ENCODE measurements at places on chromosomes 3 and 15.

GRCh38 chr3:25548836-25549235, 115.9 kb downstream of the TOP2B start:
- DNase-seq: peak; percentile 28

DNA sequence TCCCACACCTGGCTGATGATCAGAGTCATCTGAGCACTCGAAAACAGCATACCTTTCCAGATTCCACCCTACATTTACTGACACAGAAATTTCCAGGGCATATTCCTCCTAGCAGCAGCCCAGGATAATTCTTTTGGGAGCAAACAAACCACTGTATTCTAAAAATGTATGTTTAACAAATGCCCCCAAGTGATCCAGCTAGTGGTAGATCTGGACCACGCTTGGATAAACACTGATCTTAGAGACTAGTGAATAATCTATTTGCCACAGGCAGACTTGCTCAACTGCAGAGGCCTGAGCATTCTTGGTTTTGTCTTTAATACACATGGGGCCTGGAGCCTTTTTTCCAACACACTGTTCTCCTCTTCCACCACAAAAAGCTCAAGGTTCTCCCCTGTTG, 89.6 kb downstream of the TM4SF4 start:
- peak; percentile 82 for DNase-seq

DNA sequence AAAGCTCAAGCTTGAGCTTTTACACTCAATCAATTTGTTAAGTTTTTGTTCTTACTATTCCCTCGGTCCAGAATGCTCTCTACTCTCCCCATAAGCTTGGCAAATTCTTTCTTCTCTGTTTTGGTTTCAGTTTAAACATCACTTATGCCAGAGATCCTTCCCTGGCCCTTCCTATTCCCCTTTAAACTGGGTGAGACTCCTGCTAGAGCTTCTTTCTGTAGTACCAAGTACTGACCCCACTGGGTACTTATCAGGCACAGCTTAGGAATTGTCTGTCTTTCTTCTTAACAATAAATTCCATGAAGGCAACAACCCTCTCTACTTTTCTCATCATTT, 76.7 kb upstream of the PHLDB2 start:
- no peak for DNase-seq

GRCh38 chr15:100373120-100373896, 31.5 kb upstream of the ADAMTS17 start:
- no peak for DNase-seq

DNA sequence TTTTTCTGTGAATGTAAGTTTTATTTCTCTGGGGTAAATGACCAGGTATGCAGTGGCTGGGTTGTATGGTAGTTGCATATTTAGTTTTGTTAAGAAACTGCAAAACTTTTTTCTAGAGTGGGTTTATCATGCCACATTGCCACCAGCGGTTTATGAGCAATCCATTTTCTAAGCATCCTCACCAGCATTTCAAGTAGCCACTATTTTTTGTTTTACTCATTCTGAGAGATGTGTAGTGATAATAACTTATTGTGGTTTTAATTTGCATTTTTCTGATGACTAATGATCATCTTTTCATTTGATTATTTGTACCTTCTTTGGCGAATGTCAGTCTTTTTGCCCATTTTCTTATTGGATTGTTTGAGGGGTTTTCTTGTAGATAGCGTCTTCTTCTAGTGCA, 56.2 kb downstream of the SPRED1 start:
- peak; percentile 32 for DNase-seq
